ENCODE measurements at places on chromosomes 7 and 10.

DNA sequence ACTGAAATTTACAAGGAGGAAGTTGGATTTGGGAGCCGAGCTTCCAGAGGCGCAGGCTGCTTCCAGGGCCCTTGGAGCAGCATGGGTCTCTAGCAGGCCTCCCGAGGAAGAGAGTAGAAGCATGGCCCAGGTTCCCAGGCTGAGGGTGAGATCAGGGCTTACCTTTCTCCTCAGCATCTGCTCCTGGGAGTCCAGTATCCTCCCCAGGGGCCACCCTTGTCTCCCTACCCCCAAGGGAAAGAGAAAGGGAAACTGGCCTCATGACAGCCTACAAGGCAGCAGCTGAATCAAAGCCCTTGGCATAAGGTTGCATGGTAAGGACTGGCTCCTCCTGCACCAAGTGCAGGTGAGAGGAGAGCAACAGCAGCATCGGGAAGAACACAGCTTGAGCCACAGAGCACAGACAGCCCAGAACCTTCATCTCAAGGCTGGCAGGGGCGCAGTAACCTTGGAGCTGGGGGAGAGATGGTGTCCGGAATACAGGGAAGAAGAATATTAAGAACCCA lies 114.5 kb downstream of the MARCHF5 start:
- DNase-seq = no peak

- no peak for DNase-seq
Observed at GRCh38 chr7:95322854-95323253, 1.5 kb downstream of the PON1 start.

GRCh38 chr10:34010891-34011290 lies 676.4 kb upstream of the NRP1 start:
- DNase-seq = no peak

DNA sequence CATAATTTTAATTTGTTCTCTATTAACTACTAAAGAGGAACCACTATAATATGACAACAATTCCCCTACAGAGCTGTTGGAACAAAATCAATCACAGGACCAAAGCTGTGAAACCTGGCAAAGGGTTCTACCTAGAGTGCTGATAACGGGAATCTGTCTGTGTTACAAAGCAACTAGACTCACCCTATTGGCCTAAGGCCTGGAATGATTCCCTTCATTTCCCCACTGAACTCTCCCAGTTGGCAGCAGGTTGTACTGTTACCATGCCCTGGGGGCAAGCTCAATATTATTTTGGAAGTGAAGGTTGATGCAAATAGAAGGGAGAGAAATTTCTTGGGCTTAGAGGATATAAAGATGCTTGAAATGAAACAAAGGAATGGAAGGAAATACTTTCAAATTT lies 81.8 kb downstream of the SEMA3A start:
- no peak for DNase-seq

- DNase-seq = no peak
Observed at GRCh38 chr7:132234711-132235110, 341.6 kb downstream of the PLXNA4 start.

- no peak for DNase-seq
Observed at GRCh38 chr10:48468866-48469511, 135.9 kb downstream of the ARHGAP22 start.

GRCh38 chr7:76409537-76409936 lies at the start of gene SSC4D:
Gene SSC4D (minus strand): TSS chr7:76409697. CDS start chr7:76404439, 5,258 bp downstream.
- DNase-seq = no peak

DNA sequence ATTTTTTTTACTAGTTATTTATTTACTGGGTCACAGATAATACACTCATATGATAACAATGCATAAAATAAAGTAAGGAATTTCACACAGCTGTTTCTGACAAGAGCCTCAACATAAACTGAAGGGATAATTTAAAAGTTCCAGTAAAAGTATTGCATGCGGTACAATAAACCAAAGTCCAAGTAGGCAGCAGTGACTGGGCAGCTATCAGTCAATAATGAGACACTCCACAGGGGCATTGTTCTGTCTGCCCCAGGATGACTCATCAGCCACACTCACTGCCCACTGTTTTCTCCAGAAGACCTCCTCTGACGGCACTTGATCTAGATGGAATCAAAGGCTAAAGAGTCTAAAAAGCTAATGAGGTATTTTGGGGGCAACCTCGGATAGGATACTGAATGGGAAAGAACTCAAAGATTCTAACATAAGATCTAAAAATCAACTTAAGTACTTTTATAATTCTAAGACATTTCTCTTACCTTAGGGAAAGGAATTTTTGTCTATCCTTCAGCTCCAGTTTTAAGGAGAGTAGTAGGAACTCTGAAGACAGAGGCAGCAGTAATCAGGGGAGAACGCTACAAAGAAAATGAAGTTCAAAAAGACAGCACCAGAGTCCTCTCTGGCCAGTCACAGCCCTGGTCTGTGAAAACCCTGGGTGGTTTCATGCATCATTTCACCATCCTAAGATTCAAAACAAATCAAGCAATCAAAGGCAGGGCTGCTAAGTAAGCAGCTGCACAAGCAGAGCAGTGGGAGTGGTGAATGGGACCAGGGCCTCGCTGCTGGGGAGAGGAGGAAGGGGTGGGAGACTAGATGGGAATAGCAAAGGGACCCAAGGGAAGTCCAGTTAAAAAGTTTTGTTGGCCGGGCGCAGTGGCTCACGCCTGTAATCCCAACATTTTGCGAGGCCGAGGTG lies 175.1 kb downstream of the AVL9 start:
- DNase-seq = peak; percentile 31

Data from SW 1271 (cell line).